Stimulated activated CD4-positive, alpha-beta T cell treated with anti-CD3 and anti-CD28 coated beads, Interleukin-1b, Interleukin-23, amount 100 ng/mL, for 24 hours (primary cell): ENCODE measurements at places on chromosomes 5 and 9.

DNA sequence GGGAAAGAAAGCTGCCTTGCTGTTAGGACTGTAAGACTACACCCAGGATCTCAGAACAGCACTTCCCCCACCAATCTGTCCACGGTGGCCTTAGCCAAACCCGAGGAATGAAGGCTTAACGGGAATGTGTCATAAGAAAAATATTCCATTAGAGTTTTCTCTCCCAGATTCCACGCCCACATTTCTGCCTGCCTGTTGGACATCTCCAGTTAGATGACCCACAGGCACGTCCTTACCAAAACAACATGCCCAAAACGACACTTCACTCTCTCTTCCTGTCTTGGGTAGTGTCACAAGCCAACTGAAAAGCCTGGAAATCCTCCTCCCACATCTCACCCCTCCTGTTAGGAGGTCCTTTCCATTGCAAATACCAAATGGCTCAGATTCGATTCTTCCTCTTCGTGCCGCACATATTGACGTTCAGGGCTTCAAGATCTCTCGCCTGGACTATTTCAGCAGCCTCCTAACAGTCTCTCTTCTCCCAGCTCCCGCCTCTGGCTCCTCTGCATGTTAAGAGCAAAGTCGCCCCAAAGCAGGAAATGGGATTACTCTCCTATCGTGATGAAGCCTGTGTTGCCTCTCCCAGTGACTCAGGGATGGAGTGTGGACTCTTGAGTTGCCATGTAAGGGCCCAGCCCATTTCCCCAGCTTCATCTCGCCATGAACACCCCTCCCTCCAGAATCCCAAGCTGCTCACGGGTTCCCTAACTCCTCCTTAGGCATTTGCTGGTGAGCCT, 159.3 kb downstream of the NR3C1 start:
- no peak for DNase-seq

DNA sequence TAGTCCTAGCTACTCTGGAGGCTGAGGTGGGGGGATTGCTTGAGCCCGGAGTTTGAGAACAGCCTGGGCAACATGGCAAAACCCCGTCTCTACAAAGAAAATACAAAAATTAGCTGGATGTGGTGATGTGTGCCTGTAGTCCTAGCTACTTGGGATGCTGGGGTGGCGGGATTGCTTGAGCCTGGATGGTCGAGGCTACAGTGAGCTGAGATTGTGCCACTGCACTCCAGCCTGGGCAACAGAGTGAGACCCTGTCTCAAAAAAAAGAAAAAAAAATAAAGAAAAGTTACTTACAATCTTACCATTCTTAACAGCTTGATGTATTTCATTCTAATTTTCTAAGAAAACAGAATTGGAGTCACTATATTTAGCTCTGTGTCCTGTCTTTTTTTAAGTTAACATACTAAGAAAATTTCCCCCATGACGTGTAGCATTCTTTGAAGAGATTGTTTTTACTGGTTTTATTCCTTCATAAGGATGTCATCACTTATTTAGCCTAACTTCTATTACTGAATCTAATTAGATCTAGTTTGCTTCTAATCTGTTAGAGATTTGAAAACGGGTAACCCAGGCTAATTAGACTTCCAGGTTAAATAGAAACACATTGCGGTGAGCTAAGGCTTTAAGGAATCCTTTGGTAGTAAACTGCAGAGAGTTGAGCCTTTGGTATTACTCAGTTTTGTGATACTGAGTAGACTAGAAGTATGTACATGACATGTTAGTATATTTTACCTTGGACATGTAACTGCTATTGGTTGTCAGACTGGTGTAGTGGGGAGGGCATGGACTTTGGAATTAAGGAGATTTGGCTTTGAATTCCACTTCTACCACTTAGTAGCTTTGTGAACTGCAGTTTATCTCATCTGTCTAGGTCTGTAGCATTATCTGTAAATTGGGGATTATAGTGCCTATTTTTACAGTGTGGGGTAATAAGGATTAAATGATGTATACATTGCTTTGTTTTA, 24.0 kb downstream of the HSPA4 start:
- no peak for DNase-seq

DNA sequence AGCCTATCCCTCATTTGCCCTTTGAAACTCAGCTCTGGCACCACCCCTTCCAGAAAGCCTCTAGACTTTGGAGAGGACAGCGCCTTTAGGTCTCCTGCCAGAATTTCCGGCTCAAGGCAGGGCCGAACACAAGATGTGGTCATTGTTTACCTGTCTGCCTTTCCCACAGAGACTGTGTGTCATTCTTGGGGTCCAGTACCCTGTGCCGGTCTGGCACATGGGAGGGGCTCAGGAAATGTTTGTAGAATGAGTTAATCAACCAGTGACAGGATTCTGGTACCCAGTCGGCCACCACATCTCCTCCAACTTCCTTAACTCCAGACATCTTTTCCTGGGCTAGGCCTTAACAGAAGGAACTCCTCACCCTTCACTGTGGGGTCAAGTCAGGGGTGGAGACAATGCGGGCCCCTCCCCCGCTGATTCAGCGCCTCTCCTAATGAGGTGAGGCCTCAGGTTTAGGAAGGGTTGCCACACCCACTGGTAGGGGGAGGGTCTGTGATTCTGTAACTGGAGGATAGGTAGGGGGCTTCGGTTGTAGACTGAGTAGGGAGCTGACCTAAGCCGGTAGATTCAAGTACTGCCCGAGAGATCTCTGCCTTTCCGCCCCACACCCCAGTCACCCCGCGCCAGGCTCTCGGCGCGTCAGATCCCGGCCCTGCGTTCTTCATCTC, 29.3 kb downstream of the PCDH1 start:
- peak; percentile 15 for DNase-seq

DNA sequence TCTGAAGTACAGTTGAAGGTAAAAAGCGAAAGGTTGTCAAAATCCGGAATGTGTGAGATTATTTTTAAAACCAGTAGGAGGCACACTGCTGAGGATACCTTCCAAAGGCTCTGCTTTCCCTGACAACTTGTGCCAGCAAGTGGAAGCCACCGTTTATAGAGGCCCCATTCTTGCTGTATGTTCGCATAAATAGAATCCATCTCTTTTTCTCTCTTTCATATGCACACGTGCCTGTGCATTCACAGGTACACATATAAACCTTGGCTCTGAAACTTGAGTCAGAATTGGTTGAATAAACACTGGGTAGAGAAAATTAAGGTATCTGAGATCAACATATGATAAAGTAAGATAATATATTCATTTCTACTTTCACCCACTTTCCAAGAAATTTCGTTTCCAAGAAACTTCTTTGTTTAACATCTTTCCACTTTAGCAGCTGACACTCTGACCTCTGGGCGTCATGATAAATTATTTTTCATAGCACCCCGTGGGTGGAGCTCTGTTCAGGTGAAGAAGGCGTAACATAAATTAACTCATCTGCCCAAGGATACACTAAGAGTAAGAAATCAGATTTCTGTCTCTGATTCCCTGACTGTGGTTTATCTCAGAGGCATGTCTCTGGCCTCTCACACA, 63.7 kb upstream of the RICTOR start:
- peak; percentile 12 for DNase-seq

DNA sequence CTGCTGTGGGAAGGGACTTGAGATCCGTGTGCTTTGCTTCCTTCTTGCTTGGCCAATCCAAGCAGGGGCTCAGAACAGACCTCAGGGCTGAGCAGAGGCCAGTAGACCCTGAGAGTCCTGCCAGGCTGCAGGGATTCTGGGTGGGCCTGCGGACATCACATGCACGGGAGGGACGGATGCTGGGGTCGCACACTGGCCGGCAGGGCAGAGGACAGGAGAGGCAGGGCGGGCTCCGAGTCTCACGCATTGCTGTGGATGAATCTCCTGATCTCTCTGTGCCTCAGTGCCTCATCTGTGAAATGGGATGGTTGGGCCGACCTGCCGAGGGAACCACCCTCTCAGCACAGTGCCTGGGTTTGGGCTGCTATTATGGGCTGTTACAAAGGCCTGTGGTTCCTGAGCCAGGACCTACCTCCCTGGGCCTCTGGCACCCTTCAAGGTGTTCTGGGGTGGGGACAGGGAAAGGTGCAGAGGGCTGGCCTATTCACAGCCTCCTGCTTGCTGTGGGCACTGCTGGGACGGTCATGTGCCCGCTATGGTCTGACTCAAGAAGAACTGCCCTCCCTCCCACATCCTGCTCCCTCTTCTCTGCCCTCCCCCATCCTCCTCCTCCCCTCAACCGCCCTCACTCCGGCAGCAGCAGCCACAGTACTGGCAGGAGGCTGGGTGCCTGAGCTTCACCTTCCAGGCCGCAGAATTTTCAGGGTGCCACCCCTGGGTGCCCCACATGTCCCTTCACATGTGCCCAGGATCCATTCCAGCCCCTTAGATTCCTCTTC, 43.3 kb downstream of the NCS1 start:
- DNase-seq = no peak

DNA sequence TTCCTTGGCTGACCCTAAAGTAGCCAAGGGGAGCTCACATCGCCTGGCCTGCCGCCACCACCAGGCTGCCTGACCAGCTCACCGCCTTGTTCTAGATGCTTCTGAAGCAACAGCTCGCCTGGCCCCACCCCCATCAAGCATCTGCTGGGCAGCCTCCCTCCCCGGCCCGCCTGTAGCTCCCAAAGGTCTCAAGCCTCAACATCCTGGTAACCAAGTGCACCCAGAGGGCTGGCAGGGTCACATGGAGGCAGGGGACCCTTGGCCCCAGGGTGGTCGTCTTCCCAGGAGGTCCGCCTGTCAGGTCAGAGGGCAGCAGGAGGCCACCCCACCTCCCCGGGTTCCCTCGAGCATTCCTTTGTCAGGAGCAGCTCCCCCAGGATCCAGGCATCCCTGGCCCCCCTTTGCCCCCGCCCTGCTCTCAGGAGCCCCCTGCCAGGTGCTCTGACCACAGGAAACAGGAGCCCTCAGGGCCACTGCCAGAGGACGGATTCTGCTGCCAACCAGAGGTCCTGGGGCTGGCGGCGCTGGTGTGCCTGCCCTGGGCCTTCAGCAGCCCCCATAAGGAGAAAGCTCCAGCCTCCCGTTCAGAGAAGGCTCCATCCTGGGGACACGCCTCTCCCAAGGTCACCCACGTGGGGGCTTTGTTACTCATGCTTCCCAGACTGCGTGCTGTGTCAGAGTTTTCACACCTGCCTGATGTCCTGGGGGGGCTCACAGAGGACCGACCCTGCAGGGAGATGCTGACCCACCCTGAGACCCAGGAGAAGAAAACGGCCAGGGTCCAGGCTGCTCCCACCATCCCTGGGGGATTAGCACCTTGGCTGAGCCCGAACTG, 3.5 kb upstream of the LRRC14B start:
- no peak for DNase-seq

DNA sequence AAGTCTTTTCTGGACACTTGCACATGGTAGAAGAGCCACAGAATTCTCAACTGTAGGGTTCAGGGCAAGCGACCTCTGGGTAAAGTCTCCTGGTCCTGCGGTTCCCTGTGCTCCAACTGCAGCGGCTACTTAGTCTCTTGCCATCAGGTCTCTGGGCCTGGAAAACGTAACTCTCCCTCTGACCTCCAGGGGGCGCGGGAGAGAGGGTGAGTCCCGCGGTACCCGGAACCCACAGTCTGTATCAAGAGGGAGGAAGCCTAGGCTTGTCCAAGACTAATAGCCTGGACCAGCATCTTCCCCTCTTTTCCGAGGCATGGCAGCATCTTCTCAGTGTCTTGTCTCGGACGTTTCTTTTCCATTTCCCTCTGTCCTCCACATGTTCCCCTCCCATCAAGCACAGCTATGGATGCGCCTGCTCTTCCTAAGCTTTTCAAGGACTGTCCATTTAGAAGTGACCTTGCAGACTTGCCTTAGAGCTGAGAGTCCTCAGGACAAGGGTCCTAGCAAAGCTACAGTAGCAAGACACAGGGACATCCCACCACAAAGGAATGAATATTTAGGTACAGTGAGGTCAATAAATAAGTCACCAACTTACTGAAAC, 59.3 kb downstream of the FSTL4 start:
- DNase-seq = peak; percentile 40

- no peak for DNase-seq
Observed at GRCh38 chr9:103700195-103700962, 393.7 kb upstream of the SMC2 start.

GRCh38 chr5:43121913-43122484, 1.3 kb downstream of the ZNF131 start:
- no peak for DNase-seq

GRCh38 chr5:138539791-138540190, 3.2 kb downstream of the ETF1 start:
- DNase-seq = no peak

- no peak for DNase-seq
Observed at GRCh38 chr5:38831117-38831516, 14.7 kb upstream of the OSMR start.

DNA sequence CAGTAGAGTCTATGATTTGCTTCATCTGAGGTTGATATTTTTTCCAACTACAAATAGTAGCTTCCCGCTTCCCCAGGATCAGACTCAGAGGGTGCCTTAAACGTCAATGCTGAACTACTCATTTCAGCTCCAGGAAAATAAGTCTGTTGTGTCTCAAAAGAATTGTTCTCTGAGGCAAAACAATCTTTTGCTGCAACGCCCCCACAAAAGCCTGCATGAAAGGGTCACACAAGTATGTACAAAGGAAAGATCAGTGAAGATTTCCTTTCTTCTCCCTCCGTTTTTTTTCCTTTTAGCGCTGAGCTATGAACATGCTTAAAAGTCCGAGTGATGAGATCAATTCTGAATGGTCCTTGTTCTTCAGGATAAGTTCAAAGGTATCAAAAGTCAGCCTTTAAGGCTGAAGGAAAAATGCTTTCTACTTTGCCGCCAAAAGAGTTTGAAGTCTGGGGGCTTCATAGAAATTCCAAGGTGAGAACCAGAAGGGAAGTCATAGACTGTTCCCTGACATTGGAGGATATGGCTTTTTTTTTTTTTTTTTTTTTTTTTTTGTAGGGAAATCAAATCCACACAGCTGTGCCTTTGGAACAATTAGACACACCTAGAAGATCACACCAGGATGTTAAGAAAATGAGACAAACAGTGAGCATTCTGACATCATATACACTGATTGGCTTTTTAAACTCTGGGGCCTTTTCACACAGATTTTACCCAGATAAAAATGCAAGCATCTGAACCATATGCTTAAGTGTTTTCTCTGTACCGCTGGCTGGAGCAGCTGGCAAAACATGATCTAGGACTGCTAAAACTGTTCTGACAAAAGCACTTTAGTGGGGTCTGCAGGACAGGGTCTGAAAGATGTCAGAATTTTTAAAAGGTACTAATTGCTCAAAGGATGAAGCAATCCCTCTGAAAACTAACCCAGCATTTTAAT, 329.3 kb downstream of the ENC1 start:
- DNase-seq = no peak

GRCh38 chr9:86602715-86603114, 248.5 kb upstream of the TUT7 start:
- DNase-seq = no peak

DNA sequence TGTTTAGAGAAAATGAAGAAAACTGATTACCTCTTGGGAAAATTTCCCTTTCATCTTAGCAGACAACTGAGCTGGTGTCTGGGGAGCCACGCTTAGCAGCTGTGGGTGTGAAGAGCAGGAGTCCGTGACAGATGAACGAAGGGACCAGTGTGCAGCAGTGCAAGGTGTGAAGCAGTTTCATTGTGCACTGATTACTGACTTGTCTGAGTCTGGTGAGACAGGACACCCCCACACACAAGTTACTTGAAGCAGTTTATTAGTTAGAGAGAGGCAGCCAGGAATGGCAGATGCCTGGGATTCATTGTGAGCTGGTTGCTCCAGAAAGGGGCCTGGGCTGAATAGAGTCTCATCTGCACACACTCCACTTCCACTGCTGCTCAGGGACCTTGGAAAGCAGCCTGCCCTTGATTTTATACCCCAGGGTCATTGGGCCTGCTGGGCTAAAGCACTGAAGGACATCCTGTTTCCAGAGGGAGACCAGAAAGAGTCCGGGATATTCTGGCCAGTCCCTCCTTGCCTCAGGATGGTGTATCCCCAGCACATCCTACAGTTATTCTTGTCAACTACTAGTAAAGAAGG, 47.4 kb downstream of the FBXL7 start:
- no peak for DNase-seq
